T-helper 17 cell (primary cell): ENCODE measurements at places on chromosomes 2 and 18.

DNA sequence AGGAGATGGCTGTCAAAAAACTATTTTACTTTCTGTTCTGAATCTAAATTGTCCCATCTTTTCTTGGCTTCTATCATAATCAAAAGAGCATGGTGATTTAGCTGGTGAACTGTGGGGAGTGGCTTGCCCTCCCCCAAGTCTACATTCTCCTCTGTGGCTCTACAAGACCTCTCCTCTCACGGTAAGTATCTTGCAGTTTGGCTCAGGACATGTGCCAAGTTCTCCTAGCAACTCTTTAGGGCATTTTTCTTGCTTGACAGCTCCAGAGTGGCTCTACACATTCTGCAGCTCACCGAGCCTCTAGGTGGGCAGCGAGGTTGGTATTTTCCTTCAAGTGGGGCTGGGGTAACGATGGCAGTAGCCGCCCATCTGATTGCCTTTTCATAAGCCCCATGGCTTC lies 29.1 kb downstream of the SLC4A5 start:
- no peak for DNase-seq

DNA sequence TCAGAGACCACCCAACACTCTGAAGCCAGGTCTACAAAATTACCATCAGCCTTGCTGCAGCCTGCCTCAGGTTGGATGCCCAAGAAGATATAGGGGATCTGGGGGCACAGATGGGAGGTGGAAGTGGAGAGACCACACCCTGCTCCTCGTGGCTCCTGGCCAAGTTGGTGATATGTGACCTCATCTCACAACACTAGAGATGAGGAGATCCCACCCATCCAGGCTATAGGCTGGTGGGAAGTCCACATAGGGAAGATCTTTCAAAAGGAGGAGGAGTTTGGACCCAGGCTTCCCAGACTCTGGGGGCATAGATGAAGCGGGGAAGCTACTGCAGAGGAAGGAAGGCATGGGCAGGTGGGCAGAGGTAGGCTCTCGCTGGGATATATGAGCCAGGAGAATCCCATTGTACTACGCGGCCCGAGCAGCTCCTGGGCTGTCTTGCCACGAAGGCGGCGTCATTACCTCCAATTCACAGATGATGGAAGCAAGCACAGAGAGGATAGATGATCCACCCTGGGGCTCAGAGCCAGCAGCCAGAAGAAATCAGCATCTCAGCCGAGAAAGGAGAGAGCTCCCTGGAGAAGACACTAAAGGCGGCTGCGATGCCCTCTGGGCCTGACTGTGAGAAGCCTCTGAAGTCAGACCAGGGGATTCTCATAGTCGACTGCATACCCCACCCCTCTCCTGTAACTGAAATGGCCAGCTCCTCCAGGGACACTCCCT lies 96.0 kb downstream of the RHOB start:
- no peak for DNase-seq

DNA sequence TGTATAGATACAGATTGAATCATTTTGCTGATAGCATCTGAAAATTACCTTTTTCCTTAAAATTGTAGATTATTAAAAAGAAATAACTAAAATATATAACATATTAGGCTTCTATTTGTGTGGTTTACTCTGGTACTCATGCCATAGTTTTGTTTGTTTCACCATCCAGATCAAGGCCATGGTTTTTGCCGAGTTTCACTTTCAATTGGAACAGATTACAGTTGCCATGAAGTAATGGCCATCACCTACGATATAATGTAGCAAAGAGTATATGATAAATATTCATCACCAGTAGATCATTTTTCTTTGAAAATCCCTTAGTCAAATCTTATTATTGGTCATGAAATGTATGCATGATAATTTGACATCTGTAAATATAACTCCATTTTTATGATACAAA lies 11.9 kb upstream of the DNAH7 start:
- no peak for DNase-seq

DNA sequence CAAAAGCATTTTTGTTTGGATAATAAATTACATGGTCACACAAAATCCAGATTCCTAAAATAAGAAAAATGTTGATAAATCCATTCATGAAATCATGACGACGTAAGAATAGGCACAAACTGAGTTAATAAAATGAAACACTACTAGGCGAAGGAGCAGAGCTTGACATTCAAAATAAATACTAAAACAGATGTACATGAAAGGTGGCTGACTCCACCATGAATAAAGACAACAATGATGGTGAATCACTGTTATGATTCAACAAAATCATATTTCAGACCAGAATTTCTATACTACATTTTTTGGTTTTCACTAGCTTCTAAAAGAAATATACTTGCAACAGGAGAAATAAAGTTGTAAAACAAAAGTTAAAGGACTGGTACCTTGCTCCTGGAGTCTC lies 122.0 kb upstream of the RNU4ATAC start:
- DNase-seq = no peak

DNA sequence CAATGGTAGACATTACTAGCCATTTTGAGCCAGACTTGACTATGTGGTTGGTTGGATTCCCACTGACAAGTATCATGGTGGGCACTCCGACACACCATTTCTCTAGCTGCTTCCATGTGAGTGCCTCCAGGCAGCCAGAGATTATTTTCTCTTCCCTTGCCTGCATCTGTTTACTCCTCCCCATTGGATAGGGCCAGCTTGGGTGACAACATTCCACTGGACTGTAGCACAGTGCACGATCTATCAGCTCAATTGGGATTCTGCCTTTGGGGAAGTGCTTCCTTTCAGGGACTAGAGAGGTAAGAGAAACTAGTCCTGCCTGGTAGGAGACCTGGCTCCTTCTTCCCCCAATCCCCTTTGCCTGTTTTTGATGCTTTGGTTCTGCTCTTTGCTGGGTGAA lies 49.0 kb upstream of the MAP4K3 start:
- no peak for DNase-seq

GRCh38 chr2:40343902-40344301 lies 108.0 kb downstream of the SLC8A1 start:
- DNase-seq = no peak

DNA sequence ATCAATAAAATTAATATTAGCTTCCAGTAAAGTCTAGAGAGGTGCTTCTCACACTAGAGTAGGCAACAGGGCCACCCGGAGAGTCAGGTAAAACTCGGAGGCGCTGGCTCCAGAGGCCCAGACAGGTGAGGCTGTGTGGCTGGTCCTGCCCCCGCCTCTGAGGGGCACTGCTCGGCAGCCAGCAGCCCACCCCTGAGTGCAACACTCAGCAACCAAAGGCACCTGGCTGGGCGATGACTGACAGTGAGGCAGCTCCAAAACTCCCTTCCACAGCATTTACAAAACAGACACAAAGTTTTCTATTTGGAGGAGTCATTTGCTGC lies 138.8 kb upstream of the ID2 start:
- DNase-seq = no peak

- DNase-seq = no peak
Observed at GRCh38 chr2:163551616-163552373, 184.0 kb downstream of the FIGN start.

GRCh38 chr2:41695198-41696113 lies 352.4 kb upstream of the PKDCC start:
- DNase-seq = no peak

DNA sequence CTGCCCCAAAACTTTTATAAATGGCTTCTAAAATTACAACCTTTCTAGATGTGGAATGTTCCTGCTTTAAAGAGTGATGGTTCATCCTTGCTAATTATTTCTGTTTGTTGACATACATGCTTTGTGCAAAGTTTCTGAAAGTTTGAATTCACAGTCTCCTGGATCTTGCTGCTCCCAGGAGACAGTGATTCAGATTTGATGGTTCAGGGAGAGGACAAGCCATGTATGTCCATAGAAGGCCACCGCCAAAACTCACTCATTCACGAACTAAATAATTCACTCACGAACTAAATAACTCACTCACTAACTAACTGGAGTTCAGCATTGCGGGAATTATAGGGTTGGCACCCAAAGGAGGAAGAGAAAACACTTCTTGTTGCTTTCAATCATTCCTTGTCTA lies 416.5 kb upstream of the ZEB2 start:
- no peak for DNase-seq

GRCh38 chr2:203782262-203782976 lies 76.0 kb downstream of the CD28 start:
- DNase-seq = peak; percentile 31

- no peak for DNase-seq
Observed at GRCh38 chr2:187875261-187876141, 321.3 kb upstream of the TFPI start.

GRCh38 chr2:11830708-11831301 lies 84.4 kb downstream of the LPIN1 start:
- no peak for DNase-seq

- DNase-seq = no peak
Observed at GRCh38 chr18:62880673-62881364, 165.5 kb downstream of the PHLPP1 start.

DNA sequence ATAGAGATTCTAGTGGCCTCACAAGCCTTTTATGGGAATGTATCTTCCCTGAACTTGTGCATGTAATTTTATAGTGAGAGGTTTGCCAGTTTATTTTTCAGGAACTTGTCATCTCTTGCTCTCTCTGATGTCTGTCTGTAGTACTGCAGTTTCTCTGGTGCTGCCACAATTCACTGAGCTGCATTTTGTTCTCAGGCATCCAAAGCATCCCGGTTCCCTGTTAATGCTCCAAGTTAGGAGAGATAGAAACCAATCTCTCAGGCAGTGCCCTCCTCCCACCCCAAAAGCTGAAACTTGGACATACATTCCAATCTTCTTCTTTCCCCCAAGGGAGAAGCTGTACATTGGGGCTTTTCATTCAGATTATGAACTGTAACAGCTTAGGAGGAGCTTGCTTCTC lies 30.1 kb upstream of the GRB14 start:
- DNase-seq = no peak
